ENCODE measurements at places on chromosomes 1 and 21.
A peak's percentile ranks its signal among the peaks of the same experiment; 100 is the strongest.

DNA sequence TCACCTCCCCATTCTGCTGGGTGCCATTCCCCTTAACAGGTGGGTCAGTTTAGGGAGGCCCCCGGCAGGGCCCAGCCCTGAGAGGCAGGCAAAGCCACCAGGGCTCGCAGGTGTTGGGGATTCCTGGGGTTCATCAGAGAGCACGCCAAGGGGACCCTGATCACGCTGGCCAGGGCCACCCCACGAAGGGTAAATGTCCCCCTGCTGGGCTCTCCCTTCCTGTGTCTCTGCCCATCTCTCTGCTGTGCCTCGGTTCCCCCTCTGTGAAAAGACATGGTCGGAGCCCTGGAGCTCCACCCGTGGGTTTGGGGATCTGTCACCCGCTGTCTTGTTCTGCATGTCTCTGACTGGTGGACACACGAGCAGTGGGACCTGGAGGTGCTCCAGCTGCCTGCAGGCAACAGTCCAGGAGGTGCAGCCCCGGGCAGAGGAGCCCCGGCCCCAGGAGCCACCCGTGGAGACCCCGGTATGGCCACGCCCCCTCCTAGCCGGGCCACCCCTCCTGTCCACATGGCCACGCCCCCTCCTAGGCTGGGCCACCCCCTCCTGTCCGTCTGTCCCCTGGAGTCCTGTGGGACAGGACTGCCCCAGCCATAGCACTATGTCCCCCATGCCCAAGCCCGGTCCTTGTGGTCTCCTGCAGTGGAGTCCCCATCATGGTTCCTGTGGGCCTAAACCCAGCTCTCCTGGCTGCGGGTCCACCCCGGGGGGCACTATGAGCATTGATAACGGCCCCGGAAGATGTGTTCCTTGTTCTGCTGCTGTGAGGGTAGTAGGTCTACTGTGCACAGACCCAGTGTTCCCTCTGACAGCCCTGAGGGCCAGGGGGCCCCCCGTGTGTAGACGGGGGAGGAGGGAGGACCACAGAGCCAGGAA is 6.5 kb downstream of the AIRE start:
- DNase-seq: no peak

- no peak for DNase-seq
Measured at GRCh38 chr1:90835661-90836344, 118.7 kb upstream of the BARHL2 start.

- no peak for DNase-seq
Measured at GRCh38 chr21:38980416-38981313, 174.9 kb downstream of the ETS2 start.

GRCh38 chr1:227357171-227357926 is 39.1 kb upstream of the CDC42BPA start:
- peak; percentile 42 for DNase-seq

- no peak for DNase-seq
Measured at GRCh38 chr1:43069461-43070050, 102.5 kb downstream of the EBNA1BP2 start.

- no peak for DNase-seq
Measured at GRCh38 chr1:246081856-246082668, 425.0 kb downstream of the SMYD3 start.

GRCh38 chr1:220013497-220013896 is 32.8 kb downstream of the EPRS1 start:
- DNase-seq: no peak

GRCh38 chr1:26405281-26405915 is 5.2 kb upstream of the LIN28A start:
- no peak for DNase-seq

DNA sequence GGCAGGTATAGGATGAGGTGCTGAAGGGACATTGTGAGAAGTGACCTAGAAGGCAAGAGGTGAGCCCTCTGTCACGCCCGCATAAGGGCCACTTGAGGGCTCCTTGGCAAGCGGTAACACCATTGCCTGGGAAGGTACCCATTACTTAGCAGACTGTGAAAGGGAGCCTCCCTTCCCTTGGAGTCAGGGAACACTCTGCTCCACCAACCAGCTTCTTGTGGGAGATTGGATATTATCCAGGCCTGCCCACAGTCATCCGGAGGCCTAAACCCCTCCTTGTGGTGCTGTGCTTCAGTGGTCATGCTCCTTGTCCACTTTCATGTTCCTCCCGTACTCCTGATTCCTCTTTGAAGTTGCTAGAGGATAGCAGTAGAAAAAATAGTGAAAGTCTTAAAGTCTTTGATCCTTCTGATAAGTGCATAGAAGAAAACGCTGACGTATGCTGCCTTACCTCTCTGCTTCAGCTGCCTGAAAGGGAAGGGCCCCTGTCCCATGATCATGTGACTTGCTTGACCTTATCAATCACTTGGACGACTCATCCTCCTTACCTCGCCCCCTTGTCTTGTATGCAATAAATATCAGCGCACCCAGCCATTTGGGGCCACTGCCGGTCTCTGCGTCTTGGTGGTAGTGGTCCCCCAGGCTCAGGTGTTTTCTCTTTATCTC is 16.0 kb downstream of the RBBP4 start:
- DNase-seq: no peak

GRCh38 chr1:169483500-169483966 is 2.2 kb downstream of the SLC19A2 start:
- no peak for DNase-seq

GRCh38 chr1:217525773-217526490 is 105.0 kb downstream of the GPATCH2 start:
- no peak for DNase-seq

DNA sequence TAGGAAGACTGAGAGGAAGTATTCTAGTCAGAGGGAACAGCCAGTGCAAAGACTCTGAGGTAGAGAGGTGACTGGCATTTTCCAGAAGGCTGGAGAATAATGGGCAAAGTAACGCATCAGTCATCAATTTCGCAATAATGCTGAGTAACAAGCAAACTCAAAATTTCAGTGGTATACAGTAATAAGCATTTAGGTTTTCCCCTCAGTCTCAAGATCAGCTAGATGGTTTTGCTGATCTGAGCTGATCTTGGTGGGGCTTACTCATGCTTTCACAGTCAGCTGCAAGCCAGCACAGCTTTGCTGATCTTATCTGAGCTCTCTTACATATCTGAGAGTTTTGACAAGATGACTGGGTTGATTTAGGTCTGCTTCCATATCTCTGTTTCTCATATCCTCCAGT is 108.7 kb downstream of the TSEN15 start:
- no peak for DNase-seq

- DNase-seq: no peak
Measured at GRCh38 chr1:57101209-57101608, 135.4 kb upstream of the C8B start.

- no peak for DNase-seq
Measured at GRCh38 chr1:224526771-224527170, 89.3 kb upstream of the CNIH3 start.

GRCh38 chr1:26029054-26029863 is 7.7 kb downstream of the EXTL1 start:
- no peak for DNase-seq

DNA sequence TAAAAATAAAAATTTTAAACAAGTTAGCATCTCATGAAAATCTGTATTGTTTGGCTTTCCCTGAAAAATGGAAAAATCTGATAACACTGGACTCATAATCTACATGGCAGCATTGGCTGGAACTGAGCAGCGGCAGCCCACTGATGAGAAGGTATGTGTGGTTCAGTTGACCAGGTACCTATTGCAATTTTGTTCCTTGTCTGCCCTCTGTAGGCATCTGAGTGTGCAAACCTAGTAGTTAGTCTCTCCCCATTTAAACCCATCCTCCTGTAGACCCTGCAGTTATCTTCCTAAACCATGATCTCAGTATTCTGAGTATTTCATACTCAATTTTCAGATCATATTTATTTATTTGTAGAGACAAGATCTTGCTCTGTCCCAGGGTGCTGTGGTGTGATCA is 59.4 kb upstream of the SERBP1 start:
- DNase-seq: no peak

GRCh38 chr1:115440733-115441132 is 102.7 kb upstream of the NGF start:
- DNase-seq: no peak

- peak; percentile 80 for DNase-seq
Measured at GRCh38 chr1:151165281-151165737, 393 bp downstream of the LYSMD1 start.

DNA sequence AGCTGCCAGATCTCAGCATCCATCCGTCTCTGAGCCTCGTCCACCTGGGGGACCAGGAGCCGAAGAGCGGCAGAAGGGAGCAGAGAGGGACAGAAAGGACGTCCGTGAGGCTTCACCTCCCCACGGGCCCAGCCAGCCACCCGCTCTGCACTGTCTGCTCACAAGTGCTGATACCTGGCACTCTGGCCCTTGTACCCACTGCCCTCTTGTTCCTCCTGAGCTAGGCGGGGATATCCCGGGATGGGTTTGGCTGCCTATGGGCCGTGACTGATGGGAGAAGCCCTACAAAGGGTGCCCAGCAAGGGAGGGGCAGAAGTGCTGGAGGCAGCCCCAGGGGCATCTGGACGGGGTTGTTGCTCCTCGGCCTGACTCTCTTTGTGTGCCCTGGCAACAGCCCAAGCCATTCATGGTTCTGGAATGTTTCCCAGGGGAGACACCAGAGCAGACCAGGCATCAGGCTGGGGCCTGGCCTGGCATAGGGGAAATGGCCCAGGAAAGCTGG is 57.6 kb downstream of the LDLRAD2 start:
- no peak for DNase-seq

GRCh38 chr1:76857973-76858372 is 9.3 kb upstream of the ST6GALNAC5 start:
- DNase-seq: no peak

- DNase-seq: no peak
Measured at GRCh38 chr1:58618303-58618702, 41.3 kb upstream of the TACSTD2 start.

- no peak for DNase-seq
Measured at GRCh38 chr21:46091631-46092025, 6.3 kb upstream of the COL6A2 start.
